ENCODE measurements at places on chromosomes 11 and 22.

- DNase-seq, result no peak
Measured at GRCh38 chr11:7062534-7062933, 26.3 kb upstream of the RBMXL2 start.

- no peak for DNase-seq
Measured at GRCh38 chr11:11247576-11247975, 105.5 kb downstream of the CSNK2A3 start.

DNA sequence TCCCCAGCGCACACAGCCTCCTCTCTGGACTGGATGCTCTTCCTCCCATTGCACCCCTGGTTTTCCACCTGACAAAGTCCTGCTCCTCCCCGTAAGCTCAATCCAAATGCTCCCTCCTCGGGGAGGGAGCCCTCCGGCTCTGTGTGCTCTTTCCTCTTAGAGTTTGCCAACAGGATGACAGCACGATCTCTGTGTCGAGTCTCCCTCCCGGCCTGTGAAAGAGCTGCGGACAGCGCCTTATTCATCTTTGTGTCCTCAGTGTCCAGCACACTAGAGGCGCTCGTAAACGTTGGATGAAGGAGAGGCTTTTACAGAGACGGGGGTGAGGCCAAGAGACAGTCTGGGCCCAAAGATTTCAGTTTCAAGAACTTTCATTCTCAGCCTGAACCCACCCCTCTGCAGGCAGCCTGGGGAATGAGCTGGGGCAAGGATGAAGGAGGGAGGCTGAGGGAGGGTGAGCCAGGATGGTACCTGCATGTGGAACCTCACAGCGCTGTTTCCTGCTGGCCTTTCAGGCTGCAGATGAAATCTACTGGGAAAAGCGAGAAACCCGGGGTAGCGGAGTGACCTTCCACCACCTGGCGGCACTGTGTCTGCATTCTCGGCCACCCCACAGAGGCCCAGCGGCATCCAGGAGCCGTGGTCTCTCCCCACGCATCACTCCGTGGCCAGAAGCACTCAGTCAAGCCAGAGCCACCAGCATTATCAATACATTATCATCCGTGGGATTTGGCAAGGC lies 8.5 kb upstream of the TMPRSS4 start:
- DNase-seq, result no peak

DNA sequence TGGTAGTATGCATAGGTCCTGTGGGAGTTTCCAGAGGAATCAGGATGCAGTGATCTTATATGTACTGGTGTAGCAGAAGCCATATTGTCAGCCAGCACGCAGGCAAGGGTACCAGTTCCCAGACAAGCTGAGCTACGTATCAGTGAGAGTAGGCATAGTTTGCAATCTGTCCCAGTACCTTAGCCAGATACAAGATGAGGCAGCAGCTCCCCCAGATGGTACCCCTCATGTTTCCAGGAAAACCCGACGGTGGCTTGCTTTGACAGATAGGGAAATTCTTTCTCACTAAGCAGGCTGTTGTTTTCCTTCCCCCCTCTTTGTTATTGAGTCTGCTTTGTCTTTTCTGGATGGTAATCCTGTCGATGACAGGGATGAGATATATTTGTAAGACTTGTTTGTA lies 109.7 kb upstream of the RRM1 start:
- DNase-seq, result no peak

GRCh38 chr11:88275636-88276035 lies 61.9 kb downstream of the CTSC start:
- no peak for DNase-seq

GRCh38 chr11:128929468-128929867 lies 13.2 kb downstream of the TP53AIP1 start:
- DNase-seq, result no peak

DNA sequence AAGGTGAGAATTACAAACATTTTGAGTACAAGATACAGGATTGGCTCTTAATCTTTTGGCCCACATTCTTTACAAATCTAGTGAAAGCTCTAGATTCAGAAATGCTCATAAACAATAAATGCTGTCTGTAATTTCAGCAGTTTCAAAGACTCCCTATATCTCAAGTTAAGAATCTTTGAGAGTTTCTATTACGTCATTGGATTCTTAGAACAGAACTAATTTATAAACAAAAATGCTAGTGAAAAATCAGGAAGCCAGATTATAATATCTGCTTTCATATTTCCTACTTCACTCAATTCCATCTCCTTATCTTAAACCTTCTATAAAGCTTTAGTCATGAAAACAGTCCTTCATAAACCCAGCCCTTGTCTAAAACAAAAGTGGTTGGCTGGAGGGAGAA lies 32.1 kb downstream of the CTSC start:
- DNase-seq, result no peak

- DNase-seq, result no peak
Measured at GRCh38 chr11:69852056-69852455, 32.8 kb upstream of the FGF3 start.

DNA sequence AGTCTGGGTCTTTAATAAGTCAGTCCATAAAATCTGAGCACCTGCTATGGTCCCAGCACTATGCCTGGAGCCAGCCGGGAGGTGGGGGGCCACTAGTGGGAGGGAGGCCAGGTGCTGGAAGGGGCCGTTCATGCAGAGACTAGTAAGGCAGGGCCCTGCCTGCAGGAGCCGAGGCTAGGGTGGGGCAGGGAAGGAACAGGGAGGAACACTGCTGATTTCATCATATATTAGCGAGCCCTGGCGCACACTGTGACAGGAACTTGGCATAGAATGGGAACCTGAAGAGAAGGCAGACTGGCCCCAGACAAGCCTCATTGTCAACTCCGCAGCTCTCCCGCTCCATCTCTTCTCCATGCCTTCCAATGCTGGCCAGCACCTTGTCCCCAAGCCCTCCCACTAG lies 7.1 kb downstream of the VSIG10L2 start:
- DNase-seq, result no peak

DNA sequence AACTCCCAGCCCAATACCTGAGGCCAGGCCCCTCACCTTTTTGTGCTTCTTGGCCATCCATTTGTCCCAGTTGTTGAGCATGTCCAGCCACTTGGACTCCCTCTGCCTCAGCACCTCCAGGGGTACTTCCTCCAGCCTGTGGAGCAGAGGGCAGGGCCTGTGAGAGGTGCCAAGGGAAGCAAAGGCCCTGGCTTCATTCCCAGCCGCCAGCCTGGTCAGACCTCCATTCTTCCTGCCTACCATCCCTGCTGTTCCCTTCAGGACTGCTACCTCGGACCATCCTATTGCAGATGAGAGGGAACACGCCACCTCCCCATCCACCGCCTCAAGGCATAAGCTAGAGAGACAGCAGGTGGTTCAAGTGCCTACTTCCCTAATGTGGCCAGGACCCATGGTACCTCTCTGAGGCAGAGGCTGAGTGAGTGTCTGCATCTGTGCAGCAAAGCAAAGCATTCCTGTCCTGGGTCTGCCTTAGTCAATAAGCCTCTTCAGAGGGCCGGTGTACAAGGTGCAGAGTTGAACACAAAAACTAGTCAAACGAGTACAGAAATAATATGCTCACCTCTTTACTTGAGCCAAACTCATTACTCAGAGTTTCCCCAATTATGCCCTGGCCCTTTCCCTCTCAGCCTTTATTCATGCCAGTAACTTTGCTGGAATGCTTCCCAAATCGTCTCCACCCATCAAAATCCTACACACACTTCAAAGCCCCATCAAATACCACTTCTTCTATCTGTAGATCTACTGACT lies 15.4 kb upstream of the CASTOR1 start:
- DNase-seq, result no peak

DNA sequence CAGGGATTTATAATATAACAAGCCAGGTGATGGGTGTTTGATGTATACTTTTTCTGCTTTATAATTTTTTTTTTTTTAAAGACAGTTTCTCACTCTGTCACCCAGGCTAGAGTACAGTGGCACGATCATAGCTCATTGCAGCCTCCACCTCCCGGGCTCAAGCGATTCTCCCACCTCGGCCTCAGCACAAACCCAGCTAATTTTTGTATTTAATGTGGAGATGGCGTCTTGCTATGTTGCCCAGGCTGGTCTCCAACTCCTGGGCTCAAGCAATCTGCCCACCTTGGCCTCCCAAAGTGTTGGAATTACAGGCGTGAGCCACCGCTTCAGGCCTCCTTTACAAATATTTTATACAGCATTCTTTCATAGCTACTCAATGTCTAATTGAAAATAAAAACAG lies 48.6 kb downstream of the MORC2 start:
- no peak for DNase-seq

GRCh38 chr11:122668562-122669090 lies 13.1 kb downstream of the UBASH3B start:
- DNase-seq, result no peak

- no peak for DNase-seq
Measured at GRCh38 chr22:32828150-32828549, 26.6 kb downstream of the TIMP3 start.

DNA sequence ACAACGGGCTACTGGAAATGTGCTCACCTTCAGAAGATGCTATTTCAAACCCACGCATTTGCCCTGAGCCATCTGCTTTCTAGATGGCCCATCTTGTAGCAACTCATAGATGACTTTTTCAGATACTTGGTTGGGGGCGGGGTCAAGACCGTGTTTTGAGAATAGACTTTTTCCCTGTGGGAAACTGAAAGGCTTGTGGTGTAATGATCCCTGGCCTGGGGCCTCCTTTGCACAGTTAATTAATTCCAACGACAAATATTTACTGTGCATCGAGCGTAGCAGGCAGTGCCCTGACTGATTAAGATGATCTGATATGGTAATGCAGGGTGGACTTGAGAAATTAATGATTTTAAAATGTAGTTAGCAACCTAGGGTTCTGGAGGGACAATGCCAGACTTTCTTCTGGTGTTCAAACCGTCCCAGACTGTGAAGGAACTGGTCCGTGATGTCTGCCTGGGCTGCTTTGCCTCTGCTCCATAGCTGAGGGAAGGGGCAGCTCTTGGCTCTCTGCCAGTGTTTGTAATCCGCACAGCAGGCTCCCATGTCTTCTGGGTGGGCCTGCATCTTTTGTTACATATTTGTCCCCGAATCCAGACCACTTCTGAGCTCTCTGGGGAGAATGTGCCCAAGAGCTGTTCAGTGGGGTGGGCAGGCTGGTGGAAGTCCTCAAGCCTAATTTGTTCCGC lies 84.8 kb downstream of the ADAMTS15 start:
- no peak for DNase-seq

DNA sequence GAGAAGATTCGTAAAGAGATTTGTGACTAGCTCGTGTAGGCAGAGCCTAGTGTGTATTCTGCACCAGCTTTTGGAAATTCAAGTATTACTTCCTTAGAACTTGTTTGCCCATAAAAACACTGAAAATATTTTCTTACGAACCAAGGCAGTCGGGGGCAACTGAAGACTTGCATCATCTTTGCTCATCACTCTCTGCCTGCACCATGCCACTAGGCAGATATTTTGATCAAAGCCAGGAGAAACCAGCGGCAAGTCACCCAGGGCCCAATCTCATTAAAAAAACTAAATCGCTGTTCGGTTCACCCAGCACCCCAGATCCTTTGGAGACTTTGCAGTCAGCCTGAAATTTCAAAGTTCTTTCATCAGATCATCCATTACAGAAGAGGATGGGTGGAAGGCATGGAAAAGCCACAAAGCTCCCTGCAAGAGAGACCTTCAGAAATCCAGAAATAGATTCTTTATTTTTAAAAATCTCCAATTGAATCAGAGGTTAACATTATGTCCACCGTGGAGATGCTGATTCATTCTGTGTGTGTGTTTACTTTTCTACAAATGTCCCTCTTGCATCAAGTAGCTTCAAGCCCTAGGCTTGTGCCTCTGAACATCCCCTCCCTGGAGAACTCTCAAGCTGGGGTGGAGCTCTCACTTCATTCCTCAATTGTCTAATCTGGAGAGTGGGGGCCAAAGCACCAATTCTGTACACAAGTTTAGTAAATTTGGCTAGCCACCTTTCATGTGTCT lies 78.4 kb downstream of the ETS1 start:
- DNase-seq, result no peak

- DNase-seq, result no peak
Measured at GRCh38 chr22:29388759-29389090, 355 bp upstream of the AP1B1 start.

All from SHP77 treated with DMSO at 0.1 percent for 48 hours (cell line).